ENCODE measurements at places on chromosomes 2 and 18.
A peak's percentile ranks its signal among the peaks of the same experiment; 100 is the strongest.

DNA sequence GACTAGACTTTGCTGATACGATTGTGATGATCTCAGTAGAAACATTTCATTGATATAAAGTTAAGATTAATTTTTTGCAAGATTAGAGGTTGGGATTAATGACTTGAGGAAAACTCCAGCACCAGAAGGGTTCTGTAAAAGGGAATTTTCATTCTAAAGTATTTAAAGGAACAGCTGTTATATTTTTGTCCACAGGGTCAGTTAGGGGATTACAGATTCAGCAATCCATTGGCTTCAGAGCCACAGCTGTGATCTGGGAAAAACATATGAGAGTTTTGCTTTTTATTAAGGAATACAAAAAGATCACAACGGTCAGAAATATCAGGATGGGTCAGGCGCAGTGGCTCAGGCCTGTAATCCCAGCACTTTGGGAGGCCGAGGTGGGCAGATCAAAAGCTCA lies 19.6 kb upstream of the REV1 start:
- DNase-seq = no peak

- peak; percentile 12 for DNase-seq
These were observed at the start of gene AOX1 for GRCh38 chr2:200585730-200586643. TSS of gene AOX1 (plus strand) at chr2:200586014. CDS start at chr2:200586109, 95 bp downstream.

GRCh38 chr2:230052299-230052698 lies 16.4 kb downstream of the SLC16A14 start:
- DNase-seq = no peak

GRCh38 chr2:34474646-34475045 lies 875.5 kb upstream of the FAM98A start:
- DNase-seq = no peak

GRCh38 chr2:45872211-45872610 lies 220.7 kb downstream of the PRKCE start:
- no peak for DNase-seq

GRCh38 chr2:126907671-126908070 lies 9.0 kb downstream of the TEX51 start:
- DNase-seq = no peak

GRCh38 chr18:13112982-13113381 lies 105.6 kb upstream of the LDLRAD4 start:
- DNase-seq = no peak

- DNase-seq = peak; percentile 14
These were observed 116.6 kb upstream of the RBBP8 start for GRCh38 chr18:22816266-22817176.

- DNase-seq = no peak
These were observed 147.7 kb downstream of the TRABD2A start for GRCh38 chr2:84732897-84733778.

DNA sequence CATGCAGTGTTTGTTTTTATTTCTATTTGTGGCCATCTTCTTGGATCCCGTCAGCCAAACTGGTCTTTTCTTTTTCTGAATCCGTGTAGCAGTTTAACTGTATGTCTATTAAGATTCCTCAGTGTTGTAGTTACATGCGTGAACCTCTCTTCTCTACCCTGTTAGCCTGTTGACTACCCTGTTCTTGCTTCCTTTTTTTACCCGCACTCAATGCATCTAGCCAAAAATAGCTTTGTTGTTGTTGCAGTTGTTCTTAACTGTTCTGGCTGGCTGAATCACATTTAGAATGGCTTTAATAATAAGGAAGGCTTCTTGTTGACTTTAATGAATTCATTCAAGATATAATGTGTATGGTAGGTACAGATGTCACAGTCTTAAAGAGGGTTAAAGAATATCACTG lies 137.1 kb downstream of the LCLAT1 start:
- DNase-seq = no peak

GRCh38 chr2:235500761-235501672 lies 7.2 kb downstream of the AGAP1 start:
- DNase-seq = no peak

DNA sequence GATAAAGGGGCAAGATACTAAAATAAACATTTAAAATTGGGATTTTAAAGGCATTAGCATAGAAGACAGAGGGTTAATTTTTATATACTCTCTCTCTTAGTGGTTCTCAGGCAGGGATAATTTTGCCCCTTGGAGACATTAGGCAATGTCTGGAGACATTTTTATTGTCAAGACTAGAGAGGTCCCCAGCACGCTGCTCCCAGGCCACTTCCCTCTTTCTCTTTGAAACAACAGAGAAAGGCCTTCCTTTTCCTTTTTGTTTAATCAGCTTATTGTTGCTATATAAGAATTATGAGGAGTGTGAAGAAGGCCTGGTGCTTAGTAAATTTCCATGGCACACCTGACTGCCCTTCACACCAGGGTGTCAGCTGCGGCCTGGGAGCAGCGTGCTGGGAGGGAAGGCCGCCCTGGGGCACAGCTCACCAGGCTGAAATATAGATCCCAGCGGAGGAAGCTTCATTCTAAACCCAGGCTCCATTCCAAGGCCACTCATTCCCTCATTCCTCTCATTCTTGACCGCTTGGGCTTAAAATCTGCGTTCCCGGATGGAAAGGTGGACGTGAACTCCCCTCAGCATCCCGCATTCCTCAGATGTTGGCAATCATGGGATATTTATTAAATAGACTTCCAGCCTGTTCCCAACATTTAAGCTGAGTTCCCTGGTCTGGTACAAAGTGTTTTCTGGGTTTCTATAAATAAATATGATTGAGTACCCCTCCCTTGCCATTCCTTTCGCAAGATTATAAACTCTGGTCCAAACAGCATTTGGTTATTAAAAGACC lies 22.5 kb downstream of the SLC14A2 start:
- no peak for DNase-seq

DNA sequence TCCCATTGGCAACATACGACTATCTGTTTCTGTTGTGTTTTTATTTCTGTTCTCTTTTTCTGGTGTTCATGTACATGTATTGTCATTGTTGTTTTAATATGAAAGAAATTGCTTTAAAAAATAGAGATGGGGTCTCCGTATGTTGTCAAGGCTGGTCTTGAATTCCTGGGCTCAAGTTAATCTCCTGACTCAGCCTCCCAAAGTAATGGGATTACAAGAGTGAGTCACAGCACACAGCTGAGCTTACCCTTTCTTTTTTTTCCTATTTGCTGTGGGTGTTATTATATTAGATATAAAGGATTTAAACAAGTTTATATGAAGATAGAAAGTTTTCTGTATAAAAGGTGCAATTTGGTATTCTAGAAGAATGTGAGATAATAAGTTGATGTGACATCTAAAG lies 554.6 kb downstream of the DSC3 start:
- no peak for DNase-seq

GRCh38 chr2:219453671-219454590 lies 19.3 kb downstream of the SPEG start:
- DNase-seq = peak; percentile 53

GRCh38 chr2:47087051-47087450 lies 68.1 kb downstream of the STPG4 start:
- no peak for DNase-seq

DNA sequence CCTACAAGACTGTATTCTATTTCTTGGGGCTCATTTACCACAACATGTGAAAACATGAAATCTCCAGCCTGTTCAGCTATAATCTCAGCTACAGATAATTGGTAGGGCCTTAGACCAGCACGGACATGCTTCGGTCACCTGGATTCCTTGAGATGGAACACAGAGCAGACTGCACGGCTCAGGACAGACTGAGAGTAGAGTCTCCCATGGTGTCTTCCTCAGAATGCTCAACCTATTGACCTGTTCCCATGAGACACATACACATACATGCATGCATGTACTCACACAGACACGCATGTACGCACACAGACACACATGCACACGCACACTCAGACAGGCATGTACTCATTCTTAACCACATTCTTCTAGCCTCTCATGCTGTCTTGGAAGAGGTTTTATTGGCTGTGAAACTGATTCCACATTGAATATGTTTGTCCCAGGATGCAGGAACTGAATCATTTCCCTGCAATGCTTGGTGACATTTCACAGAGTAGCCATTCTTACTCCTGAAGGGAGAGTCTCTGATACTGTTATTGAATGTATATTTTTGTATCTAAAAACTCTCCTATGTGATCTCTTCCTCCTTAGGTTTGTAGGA lies 23.5 kb upstream of the BZW1 start:
- no peak for DNase-seq

DNA sequence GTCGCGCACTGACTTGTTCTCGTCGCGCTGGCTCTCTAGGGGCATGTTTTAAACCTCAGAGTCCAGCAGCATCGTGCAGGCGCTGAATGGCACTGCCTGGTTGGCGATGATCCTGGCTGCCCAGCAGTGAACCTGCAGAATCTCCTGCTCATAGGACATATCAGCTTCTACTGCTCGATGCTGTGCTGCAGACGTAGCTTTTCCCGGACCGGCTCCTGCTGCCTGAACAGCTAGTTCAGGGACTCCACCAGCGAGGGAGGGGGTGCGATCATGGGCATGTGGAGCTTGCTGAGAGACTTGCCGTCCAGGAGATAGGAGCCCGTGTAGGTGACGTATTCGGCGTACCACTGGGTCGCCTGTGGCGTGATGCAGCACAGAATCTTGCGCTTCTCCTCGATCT lies 890.0 kb upstream of the LRRTM1 start:
- DNase-seq = no peak

GRCh38 chr2:18883616-18884456 lies 294.5 kb upstream of the NT5C1B start:
- DNase-seq = no peak

GRCh38 chr18:40431071-40431985 lies 1523.7 kb upstream of the PIK3C3 start:
- DNase-seq = peak; percentile 34

DNA sequence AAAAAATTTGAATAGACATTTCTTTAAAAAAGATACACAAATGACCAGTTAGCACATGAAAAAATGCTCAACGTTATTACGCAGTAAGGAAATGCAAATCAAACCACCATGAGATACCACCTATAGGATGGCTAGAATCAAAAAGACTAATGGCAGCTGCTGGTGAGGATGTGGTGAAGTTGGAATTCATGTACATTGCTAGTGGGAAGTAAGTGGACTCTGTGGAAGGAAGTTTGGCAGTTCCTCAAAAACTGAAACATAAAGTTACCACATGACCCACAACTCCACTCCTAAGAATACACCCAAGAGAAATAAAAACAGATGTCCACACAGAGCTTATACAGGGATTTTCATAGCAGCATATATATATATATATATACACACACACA lies 51.2 kb downstream of the MBP start:
- no peak for DNase-seq

- DNase-seq = no peak
These were observed 899 bp upstream of the GFPT1 start for GRCh38 chr2:69387770-69388481.

DNA sequence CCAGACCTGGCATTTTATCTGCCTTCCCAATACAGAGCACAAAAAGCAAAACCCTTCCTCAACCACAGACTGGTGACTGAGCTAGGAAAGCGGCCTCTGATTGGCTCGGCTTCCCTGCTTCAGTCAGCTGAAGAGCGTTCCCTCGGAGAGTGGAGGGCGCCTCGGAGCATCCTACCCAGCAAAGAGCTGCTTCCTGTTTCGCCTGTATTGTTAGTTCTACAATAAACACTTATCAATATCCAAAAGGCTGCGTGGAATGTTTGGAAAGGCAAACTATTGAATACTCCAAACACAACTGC lies 125.0 kb downstream of the CACNB4 start:
- peak; percentile 64 for DNase-seq

DNA sequence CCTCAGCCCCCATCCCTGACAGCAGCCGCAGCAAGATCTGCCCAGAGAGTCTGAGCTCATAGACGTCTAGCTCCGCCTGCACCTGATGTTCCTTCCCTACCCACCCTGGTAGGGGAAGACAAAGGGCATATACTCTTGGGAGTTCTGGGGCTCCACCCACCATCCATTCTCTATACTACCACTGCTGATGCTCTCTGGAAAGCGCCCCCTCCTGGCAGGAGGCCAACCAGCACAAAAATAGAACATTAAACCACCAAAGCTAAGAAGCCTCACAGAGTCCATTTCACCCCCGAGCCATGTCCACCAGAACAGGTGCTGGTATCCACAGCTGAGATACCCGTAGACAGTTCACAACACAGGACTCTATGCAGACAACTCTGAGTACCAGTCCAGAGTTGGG lies 662.6 kb upstream of the FAM98A start:
- no peak for DNase-seq

DNA sequence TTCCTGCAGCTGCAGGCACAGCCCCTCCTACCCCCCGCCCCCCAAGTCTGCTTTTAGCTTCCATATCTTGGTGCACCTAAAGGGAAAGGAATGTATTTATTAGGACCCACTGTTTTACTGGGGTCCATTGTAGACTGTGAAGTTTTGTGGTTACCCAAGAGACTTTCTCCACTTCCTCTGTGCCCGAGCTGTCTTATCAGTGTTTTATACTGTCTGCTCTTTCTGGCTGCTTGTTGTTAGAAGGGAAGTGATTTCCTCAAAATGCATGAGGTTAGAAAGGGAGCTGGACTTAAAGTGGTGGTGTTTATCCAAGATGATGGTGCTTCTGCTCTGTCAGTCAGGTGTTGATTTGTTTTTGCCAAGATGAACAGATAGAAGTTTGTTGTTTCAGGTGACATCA lies 85.0 kb downstream of the PTH2R start:
- no peak for DNase-seq

DNA sequence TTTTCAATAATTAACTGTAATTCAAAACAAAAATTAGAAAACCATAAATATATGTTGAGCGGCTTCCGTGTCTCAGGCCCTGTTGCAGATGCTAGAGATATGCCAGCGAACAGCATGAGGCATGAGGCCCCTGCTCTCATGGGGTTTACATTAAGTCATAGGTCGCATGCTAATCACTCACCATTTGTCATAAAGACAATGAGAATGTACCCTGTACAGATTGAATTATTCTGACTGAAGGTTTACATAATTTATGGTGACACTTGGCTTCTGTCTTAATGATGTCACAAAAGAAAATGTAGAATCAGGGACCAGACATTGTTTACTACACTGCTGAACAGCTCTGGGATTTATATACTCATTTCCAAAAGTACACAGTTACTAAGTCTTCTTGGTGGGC lies 5.9 kb upstream of the VAPA start:
- no peak for DNase-seq

DNA sequence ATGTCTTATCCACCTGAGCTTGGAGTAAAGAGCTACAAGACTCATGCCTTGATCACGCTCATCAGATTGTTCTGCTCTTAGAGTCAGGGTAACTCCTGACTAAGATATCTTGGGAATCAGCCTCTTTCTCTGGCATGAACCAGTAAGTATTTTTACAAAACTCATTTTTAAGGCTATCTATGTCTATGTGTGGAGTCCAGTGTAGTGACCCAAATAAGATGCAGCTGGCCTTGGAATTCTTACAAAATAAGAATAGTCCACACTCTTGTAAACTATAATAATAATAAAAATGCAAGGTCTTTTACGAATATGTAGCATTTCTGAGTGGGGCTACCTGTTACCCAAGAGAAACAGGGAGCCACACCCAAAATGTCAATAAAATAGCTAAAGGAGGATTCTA lies 498.3 kb upstream of the SYT4 start:
- DNase-seq = no peak

GRCh38 chr2:46239175-46239846 lies 57.9 kb upstream of the EPAS1 start:
- no peak for DNase-seq

GRCh38 chr2:144464730-144465129 lies 55.2 kb downstream of the ZEB2 start:
- peak; percentile 27 for DNase-seq

Data from NCI-H774 (cell line).